ENCODE measurements at places on chromosomes 7 and 10. TPM values are rescaled to one million over a fixed set of nuclear protein-coding genes. Genes with fewer than 3 reads are reported as not detected.

The UNCX gene
- total RNA-seq: not detected

The ZNF248 gene
- 15.6 TPM for total RNA-seq

The GRM3 gene
- total RNA-seq: not detected

The OR6B1 gene
- total RNA-seq: not detected

GRCh38 chr7:23277359-23277989 is 21.7 kb upstream of the MALSU1 start:
- H3K4me1 ChIP-seq: peaks cover 7% of the 10 kb centered on the region
- H3K4me3 ChIP-seq: no peak overlapping the region
- no peak for DNase-seq

- peaks cover 30% of the 10 kb centered on the region for H3K4me1 ChIP-seq
- H3K27ac ChIP-seq: peak overlapping the region; percentile 81
- H3K27me3 ChIP-seq: no peaks in the 10 kb centered on the region
- H3K4me3 ChIP-seq: no peak overlapping the region
- H3K36me3 ChIP-seq: peaks cover 36% of the 10 kb centered on the region
Observed at GRCh38 chr7:155763122-155763521, 49.1 kb downstream of the SHH start.

The CHST3 gene
- total RNA-seq: not detected

- no peak overlapping the region for H3K27ac ChIP-seq
- no peak overlapping the region for H3K4me3 ChIP-seq
- H3K36me3 ChIP-seq: no peaks in the 10 kb centered on the region
- peaks cover 4% of the 10 kb centered on the region for H3K4me1 ChIP-seq
- no peak for DNase-seq
Observed at GRCh38 chr7:91265693-91266066, 1.4 kb downstream of the FZD1 start.

- peaks cover 4% of the 10 kb centered on the region for H3K36me3 ChIP-seq
- H3K27me3 ChIP-seq: no peaks in the 10 kb centered on the region
- no peak overlapping the region for H3K4me3 ChIP-seq
- DNase-seq: no peak
- peaks cover 8% of the 10 kb centered on the region for H3K4me1 ChIP-seq
Observed at GRCh38 chr7:106258789-106259188, 26.0 kb downstream of the NAMPT start.

GRCh38 chr10:22977751-22978150 is 49.9 kb downstream of the ARMC3 start:
- no peaks in the 10 kb centered on the region for H3K4me1 ChIP-seq
- H3K27me3 ChIP-seq: no peaks in the 10 kb centered on the region

- H3K27ac ChIP-seq: no peak overlapping the region
- no peaks in the 10 kb centered on the region for H3K4me1 ChIP-seq
- no peak for DNase-seq
- H3K4me3 ChIP-seq: no peak overlapping the region
Observed at GRCh38 chr7:66193146-66193725, 11.9 kb upstream of the TPST1 start.

GRCh38 chr10:75866300-75866625 is 434.8 kb downstream of the LRMDA start:
- no peak overlapping the region for H3K4me3 ChIP-seq
- no peaks in the 10 kb centered on the region for H3K4me1 ChIP-seq
- DNase-seq: no peak
- no peaks in the 10 kb centered on the region for H3K36me3 ChIP-seq
- no peak overlapping the region for H3K27ac ChIP-seq

The GIGYF1 gene
- total RNA-seq: 90.4 TPM

The TRIM74 gene
- total RNA-seq: 5.5 TPM

DNA sequence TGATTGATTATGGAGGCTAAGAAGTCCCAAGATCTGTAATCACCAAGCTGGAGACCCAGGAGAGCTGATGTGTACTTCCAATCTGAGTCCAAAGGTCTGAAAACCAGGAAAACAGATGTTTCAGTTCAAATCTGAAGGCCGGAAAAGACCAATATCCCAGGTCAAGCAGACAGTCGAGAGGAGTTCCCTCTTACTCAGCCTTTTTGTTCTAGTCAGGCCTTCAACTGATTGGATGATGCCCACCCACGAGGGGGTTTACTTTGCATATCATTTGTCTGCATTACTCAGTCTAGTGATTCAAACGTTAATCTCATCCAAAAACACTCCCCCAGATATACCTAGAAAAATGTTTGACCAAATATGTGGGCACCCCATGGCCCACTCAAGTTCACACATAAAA is 7.4 kb upstream of the ARID5B start:
- H3K27ac ChIP-seq: no peak overlapping the region
- no peak for DNase-seq
- H3K4me1 ChIP-seq: peaks cover 3% of the 10 kb centered on the region
- no peak overlapping the region for H3K4me3 ChIP-seq
- H3K36me3 ChIP-seq: no peaks in the 10 kb centered on the region

DNA sequence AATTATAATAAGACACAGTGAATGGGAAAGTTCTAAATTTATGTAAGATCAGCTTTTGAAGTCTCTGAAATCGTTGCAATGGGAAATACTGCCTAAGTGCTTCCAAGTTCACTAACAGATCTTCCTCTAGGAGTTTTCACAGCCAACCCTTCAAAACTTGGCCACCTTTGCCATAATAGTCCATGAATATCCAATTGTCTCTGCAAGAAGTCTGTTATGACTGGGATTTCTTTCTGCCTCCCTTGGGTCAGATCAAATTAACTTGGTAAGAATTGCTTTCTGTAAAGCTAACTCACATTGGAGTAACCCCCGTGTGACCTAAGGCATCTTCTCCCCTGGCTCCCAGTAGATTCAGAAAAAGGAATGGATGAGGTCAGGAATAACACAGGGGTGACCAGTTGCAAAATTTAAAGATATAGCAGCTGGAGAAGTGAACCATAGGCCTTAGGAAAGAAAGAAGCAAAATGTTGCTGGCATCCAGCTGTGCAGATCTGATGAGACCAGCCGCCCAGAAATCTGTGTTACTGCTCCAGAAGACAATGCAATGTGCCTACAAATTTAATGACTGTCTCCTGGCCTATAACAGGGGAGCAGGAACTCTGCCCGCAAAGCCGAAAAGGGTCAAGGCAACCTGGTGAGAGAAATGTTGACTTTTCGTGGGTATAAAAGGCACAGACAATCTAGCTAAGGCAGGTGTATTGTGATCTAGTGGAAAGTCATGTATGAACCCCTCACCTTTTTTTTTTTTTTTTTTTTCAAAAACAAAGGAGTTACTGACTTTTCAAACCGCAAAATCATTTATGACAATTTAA is 7.5 kb upstream of the OPTN start:
- no peaks in the 10 kb centered on the region for H3K36me3 ChIP-seq
- no peak overlapping the region for H3K27ac ChIP-seq
- H3K27me3 ChIP-seq: no peaks in the 10 kb centered on the region
- DNase-seq: no peak
- H3K4me1 ChIP-seq: peaks cover 4% of the 10 kb centered on the region

The OR13A1 gene
- not detected for total RNA-seq

- H3K27ac ChIP-seq: no peak overlapping the region
- DNase-seq: no peak
- H3K27me3 ChIP-seq: no peaks in the 10 kb centered on the region
- no peaks in the 10 kb centered on the region for H3K36me3 ChIP-seq
- H3K4me1 ChIP-seq: peaks cover 13% of the 10 kb centered on the region
Observed at GRCh38 chr7:117111535-117111934, 158.2 kb downstream of the ST7 start.
